Hindlimb muscle (tissue), 1 donor: ENCODE measurements at places on chromosomes 5 and 9.

GRCh38 chr5:150658699-150659265 is 2.3 kb upstream of the MYOZ3 start:
- DNase-seq, result no peak

DNA sequence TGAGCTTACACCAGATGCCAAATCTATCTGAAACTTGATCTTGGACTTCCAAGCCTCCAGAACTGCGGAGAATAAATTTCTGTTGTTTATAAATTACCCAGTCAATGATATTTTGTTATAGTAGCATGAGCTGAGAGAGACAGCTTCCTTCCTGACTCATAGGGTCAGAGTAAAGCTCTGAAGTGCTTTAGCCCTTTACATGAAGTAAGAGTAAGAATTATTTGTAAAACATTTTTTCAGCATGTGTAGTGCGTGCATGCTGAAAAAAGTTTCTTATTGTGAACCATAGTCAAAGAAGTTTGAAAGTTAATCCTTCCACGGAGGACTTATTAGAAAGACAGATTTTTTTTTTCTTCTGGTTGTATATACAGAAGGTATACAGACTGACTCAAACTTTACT is 172.4 kb downstream of the DMRT2 start:
- DNase-seq, result no peak

GRCh38 chr5:78638423-78638822 is 10.1 kb downstream of the LHFPL2 start:
- DNase-seq, result no peak

DNA sequence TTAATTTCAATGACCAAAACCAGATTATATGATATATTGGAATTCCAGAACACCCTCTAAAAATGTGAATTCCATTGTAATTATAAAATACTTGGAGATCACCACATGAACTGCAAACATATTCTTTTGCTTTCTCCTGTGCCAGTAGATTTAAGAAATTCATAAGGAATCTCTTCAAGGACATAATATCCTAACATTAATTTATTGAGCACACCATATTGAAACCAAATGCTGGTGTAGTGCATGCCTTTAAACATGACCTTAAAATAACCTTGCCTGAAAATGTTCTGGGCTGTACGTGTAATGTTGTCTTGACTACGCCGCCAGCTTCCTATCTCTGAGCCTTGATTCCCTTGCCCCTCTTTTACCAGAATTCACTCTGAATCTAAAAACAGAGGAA is 205.0 kb upstream of the ACTBL2 start:
- DNase-seq, result no peak

DNA sequence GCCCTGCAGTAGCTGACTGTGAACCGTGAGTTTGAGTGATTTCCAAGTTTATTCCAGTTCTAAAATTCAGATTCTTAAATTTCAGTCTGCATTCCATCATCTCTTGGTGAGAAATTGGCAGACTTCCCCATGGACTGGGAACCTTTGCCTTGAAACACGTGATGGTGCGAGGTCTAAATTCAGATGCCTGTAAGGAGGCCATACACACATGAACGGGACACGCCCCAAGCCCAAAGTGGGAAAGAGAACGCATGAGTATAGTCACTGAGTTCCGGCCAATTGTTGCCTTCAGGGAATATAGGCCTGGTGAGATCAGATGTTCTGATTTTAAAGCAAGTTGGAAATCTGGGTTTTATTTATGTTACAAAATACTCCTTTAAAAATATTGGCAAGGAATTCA is 1084.4 kb upstream of the WWC1 start:
- peak; percentile 77 for DNase-seq
